ENCODE measurements at places on chromosomes 7 and 10. TPM values are rescaled to one million over a fixed set of nuclear protein-coding genes. Genes with fewer than 3 reads are reported as not detected.

GRCh38 chr10:123988694-123989093 is 97.1 kb upstream of the CPXM2 start:
- H3K27me3 ChIP-seq: peaks cover 56% of the 10 kb centered on the region
- no peaks in the 10 kb centered on the region for H3K4me1 ChIP-seq
- H3K4me3 ChIP-seq: no peak overlapping the region
- peaks cover 12% of the 10 kb centered on the region for H3K36me3 ChIP-seq
- H3K27ac ChIP-seq: no peak overlapping the region

DNA sequence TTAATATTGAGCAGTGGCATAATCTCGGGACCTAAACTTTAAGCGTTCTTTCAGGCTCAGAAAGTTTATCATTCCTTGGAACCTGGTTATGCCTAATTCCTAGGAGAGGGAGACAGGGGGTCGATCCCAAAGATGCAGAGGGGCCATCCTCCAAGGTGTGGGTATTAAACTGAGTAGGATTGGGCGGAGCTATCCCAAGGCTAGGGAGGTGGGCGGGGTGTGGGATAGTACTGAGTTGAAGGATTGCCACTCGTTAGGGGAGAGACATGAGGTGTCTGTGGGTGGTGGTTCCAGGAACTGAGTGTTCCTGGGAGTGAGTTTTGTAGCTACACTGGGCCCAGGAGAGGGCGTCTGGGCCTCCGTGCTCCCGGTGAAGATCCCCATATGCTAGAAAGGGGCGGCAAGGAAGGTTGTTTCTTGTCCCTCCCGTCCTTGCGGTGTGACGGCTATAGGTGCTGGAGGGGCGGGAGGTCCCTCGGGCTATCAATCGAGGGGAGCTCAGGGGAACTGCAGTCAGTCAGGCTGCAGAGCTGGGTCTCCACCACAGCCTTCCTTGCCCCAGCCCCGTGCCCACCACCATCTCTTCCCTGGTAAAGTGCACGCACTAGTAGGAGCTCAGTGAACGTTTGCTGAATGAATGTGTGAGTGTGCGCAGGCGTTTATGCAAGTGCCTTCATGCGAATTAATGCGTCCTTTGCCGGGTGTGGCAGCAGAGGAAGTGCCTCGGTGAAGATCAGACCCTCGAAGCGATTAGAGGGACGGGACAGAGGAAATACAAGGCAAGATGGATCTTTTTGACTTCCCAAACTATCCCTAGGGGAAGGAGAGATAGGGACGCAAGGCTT is 3.0 kb upstream of the HMX2 start:
- DNase-seq: no peak
- H3K27me3 ChIP-seq: peaks cover 90% of the 10 kb centered on the region
- H3K36me3 ChIP-seq: peaks cover 3% of the 10 kb centered on the region
- H3K27ac ChIP-seq: peak overlapping the region; percentile 8
- peak overlapping the region; percentile 60 for H3K4me3 ChIP-seq

- peaks cover 5% of the 10 kb centered on the region for H3K4me1 ChIP-seq
- no peak overlapping the region for H3K27ac ChIP-seq
- H3K4me3 ChIP-seq: no peak overlapping the region
- DNase-seq: no peak
- H3K36me3 ChIP-seq: no peaks in the 10 kb centered on the region
- peaks cover 45% of the 10 kb centered on the region for H3K27me3 ChIP-seq
Observed at GRCh38 chr10:75681334-75681733, 249.9 kb downstream of the LRMDA start.

GRCh38 chr7:45399069-45399468 is 175.1 kb upstream of the ADCY1 start:
- no peaks in the 10 kb centered on the region for H3K4me1 ChIP-seq
- peaks cover 2% of the 10 kb centered on the region for H3K27me3 ChIP-seq
- no peak for DNase-seq
- H3K4me3 ChIP-seq: no peak overlapping the region
- no peaks in the 10 kb centered on the region for H3K36me3 ChIP-seq

DNA sequence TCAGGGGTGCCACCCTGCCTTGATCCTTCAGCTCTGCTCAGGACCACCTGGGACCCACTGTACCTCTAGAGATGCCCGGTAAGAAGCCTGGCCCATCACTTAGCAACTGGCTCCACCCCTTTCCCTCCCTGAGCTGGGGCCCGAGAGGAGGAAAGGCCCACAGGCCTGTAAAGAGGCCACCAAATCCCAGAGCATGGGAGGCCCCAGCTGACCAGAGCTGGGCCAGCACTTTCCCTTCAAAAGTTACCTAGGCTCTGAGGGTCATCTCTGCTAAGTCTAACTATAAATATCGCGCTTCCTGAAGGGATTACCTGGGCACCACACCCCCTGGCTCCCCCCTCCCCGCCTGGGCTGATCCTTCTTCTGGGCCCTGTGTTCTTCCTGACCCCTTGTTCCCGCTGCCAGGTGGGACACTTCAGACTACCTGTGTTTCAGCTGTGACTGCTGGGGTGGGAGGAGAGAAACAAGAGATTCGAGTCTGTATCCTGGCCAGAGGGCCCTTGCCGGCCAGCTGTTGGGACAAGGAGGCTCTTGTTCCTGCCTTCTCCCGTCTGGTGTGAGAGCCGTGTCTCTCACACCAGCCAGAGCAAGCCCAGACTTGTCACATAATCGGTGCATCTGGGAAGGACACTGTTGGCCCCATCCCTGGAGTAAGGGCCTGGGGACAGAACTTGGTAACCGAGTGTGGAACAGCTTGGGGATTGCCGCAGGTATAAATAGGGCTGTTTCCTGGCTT is 22.8 kb upstream of the ANKRD2 start:
- no peaks in the 10 kb centered on the region for H3K36me3 ChIP-seq
- peak overlapping the region; percentile 82 for H3K27ac ChIP-seq
- H3K4me1 ChIP-seq: peaks cover 44% of the 10 kb centered on the region
- H3K4me3 ChIP-seq: peak overlapping the region; percentile 17

- H3K4me3 ChIP-seq: no peak overlapping the region
- no peak for DNase-seq
- peaks cover 19% of the 10 kb centered on the region for H3K27me3 ChIP-seq
- H3K27ac ChIP-seq: no peak overlapping the region
- H3K4me1 ChIP-seq: peaks cover 29% of the 10 kb centered on the region
- H3K36me3 ChIP-seq: peaks cover 47% of the 10 kb centered on the region
Observed at GRCh38 chr10:123157210-123157609, 3.0 kb downstream of the BUB3 start.

Gene BRI3
- total RNA-seq: 190 TPM

DNA sequence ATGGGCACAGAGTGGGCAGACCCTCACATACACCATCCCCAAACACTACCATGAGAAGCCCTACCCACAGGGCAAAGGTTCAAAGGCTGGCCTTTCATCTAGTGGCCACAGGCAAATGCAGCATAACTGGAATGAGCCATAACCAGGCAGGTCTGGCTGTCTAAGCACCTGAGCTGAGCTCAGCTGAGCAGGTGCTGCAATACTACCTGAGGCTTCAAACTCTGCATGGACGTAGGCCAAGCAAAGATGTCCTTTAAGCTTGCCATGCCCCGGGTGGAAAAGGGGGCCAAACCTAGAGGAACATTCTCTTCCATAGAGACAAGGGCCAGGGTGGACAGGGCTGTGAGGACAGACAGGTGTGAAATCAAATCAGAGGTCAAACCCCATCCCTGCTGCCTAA is 65.3 kb upstream of the CAMK2B start:
- H3K27ac ChIP-seq: no peak overlapping the region
- peaks cover 4% of the 10 kb centered on the region for H3K36me3 ChIP-seq
- H3K4me1 ChIP-seq: no peaks in the 10 kb centered on the region
- no peak overlapping the region for H3K4me3 ChIP-seq
- no peaks in the 10 kb centered on the region for H3K27me3 ChIP-seq

- no peak for DNase-seq
- H3K27me3 ChIP-seq: no peaks in the 10 kb centered on the region
- no peaks in the 10 kb centered on the region for H3K36me3 ChIP-seq
- no peak overlapping the region for H3K27ac ChIP-seq
Observed at GRCh38 chr7:123492485-123492884, 41.9 kb downstream of the IQUB start.

- no peaks in the 10 kb centered on the region for H3K4me1 ChIP-seq
- no peak for DNase-seq
- peaks cover 37% of the 10 kb centered on the region for H3K27me3 ChIP-seq
Observed at GRCh38 chr7:155064186-155064585, 5.9 kb upstream of the HTR5A start.

Gene KCP
- 4.2 TPM for total RNA-seq

Gene LRIT1
- total RNA-seq: not detected

DNA sequence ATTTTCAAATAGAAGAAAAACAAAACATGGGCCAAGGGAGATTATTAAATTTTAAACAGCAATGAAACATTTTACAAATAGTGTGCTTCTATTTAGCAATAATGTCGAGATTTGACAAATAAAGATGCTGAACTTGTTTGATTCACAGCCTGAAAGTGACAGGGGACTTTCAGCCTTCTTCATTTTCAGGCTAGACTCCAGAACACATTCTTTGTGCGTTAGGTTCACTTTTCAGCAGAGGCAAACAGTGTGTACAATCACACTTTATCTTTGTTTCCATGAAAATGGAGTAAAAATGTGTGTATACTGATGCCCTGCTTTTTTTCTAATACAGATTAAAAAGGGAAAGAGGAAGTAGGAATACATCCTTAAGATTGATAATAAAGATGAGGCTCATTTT is 35.6 kb downstream of the FAM171A1 start:
- no peaks in the 10 kb centered on the region for H3K27me3 ChIP-seq
- peaks cover 5% of the 10 kb centered on the region for H3K36me3 ChIP-seq
- no peak overlapping the region for H3K27ac ChIP-seq
- H3K4me3 ChIP-seq: no peak overlapping the region
- peaks cover 25% of the 10 kb centered on the region for H3K4me1 ChIP-seq
- no peak for DNase-seq

DNA sequence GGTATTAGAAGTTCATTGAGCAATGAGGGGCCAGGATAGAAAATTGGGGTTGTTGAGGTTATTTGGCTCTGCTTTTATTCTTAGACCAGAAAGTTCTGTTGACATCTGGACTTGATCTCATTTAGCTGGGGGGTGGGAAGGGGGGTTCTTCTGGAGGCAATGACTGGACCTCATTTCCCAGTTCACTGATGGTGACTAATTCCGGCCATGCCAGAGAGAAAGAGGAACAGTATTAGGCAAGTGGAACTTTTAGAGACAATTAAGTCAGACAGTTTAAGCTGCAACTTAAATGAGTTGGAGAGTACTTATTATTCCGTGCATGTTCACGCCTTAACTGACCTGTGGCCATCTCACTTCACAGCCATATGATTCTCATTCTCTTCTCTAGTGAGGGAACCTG is 512.5 kb downstream of the REEP3 start:
- no peak overlapping the region for H3K27ac ChIP-seq
- no peaks in the 10 kb centered on the region for H3K36me3 ChIP-seq
- peaks cover 11% of the 10 kb centered on the region for H3K4me1 ChIP-seq
- H3K4me3 ChIP-seq: no peak overlapping the region

Gene CPA2
- 16.3 TPM for total RNA-seq

Gene DOCK1
- total RNA-seq: 61.6 TPM

- no peak for DNase-seq
- H3K27ac ChIP-seq: no peak overlapping the region
- H3K4me3 ChIP-seq: no peak overlapping the region
- H3K36me3 ChIP-seq: peaks cover 49% of the 10 kb centered on the region
- peaks cover 4% of the 10 kb centered on the region for H3K4me1 ChIP-seq
Observed at GRCh38 chr7:130182990-130183389, 22.2 kb downstream of the TMEM209 start.

Gene ANLN
- total RNA-seq: 68.3 TPM
